Smooth muscle cell of the brain vasculature (primary cell): ENCODE measurements at places on chromosomes 13 and 19.

DNA sequence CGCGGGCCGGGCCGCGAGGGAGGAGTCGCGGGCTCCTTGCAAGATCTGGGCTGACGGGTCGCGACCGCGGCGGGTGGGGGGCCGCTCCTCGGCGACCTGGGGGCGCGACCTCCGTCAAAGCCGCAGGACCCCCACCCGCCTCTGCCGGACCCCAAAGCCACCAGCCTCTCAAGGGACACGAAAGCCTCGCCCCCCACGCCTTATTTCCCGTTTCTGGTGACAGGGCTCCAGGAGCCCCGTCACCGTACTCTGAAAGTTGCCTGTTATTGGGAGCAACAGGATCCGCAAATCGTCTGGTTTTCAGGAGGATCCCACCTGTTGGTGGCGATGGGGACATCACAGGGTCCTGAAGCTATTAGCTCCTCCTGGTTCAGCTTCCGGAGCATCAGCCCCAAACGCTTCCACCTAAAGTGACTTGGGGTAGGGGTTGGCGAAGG is 530 bp downstream of the MAU2 start:
- no peak for DNase-seq

DNA sequence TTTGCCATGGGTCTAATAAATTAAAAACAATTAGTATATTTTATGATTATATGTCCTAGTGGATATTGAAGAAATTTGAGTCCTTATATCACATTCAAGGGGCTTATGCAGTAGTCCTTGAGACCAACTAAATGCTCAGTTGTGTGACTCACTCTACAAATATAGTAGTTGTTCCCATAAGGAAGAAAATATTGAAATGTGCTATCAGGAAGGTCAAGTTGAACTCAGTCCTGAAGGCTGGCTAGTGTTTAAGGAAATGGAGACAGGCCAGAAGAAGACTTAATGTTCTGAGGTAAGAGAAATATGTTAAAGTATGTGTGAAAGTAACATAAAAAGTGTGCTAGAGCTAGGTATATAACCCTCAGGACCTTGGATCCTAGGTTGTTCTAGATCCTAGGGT is 766.1 kb upstream of the GPC6 start:
- no peak for DNase-seq

DNA sequence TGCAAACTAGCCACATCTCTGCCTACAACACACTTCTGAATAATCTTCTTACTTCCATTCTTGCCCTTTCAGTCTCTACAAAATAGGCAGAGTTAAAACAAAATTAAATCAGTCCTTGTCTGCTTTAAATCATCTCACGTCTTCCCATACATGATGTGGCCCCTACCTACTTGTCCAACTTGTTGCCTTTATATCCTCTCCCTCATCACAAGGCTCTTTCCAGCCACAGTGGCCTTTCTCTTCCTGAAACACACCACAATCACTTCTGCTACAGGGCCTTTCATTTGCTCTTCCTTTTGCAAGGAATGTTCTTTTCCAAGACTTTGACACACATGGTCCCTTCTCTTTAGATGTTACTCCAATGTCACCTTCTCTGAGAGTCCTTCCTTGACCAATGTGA is 1.7 kb downstream of the RBM26 start:
- DNase-seq: no peak

- no peak for DNase-seq
These were observed 543.4 kb downstream of the SUCLA2 start for GRCh38 chr13:47457626-47458025.

DNA sequence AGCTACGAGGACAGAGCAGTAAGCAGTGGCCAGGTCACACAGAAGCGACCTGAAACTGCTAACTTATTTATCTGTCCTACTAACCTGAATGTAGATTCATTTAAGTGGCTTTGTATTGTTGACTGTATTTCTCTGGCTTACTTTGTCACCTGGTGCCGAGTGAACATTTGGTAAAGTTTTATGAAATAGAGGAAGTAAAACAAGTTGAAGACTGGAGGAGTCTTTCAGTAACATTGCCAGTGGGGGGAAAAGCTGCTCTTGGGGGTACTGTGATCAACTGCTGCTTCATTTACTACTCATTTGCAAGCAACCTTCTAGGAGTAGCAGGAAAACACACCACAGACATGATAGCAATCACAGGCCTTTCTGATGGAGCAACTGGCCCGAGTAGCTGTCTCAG is 615.0 kb downstream of the FGF9 start:
- no peak for DNase-seq

GRCh38 chr13:44620057-44620456 is 43.9 kb upstream of the TSC22D1 start:
- no peak for DNase-seq

- DNase-seq: no peak
These were observed 11.2 kb upstream of the CHST8 start for GRCh38 chr19:33610588-33610987.

DNA sequence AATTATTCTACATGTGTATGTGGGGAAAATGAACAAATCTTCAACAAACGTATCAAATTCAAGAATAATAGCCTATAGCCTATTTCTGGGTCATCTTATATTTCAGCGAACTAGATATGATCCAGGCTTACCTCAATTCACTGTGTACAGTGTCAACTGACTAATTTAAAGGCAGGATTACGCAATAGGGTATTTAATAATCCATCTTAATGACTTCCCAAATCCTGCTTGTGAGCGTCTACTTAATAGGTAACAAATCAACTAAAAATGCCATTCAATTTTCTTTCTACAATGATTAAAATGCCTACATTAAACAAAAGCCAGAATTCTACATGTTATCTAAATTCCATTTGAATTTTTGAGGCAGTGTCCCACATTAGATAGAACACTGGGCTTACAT is 67.0 kb downstream of the USP12 start:
- DNase-seq: no peak

GRCh38 chr19:2436926-2437325 is 9.5 kb upstream of the TIMM13 start:
- DNase-seq: no peak

DNA sequence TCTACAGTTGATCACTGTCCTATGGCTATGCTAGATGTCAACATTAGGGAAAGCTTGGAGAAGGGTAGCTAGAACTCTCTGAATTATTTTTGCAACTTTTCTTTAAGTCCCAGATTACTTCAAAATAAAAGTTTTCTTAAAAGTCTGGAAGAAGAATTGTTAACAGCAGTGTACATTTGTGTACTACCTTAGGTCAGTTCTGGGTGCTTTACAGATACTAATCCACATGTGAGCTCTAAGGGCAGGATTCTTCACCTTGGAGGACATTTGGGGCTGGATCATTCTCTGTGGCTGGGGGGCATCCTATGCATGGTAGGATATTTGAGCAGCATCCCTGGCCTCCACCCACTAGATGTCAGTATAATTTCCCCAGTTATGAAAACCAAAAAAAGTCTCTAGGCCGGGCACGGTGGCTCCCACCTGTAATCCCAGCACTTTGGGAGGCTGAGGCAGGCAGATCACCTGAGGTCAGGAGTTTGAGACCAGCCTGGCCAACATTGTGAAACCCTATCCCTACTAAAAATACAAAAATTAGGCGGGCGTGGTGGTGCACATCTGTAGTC is 2.8 kb downstream of the BRME1 start:
- DNase-seq: no peak

DNA sequence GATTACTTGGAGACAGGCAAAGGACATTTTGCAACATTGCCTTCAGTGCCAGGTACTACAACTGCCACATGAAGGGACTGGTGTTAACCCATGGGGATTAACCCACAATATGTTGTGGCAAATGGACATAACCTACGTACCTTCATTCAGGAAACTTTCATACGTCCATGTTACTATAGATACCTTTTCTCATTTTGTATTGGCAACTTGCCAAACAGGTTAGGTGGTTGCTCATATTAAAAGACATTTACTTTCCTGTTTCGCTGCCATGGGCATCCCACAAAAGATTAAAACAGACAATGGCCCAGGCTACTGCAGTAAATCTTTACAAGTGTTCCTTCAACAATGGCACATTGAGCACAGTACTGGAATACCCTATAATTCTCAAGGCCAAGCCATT is 925.3 kb downstream of the SLITRK6 start:
- DNase-seq: no peak

GRCh38 chr13:31627097-31627845 is 112.1 kb upstream of the RXFP2 start:
- DNase-seq: no peak

GRCh38 chr13:67645874-67646467 is 415.8 kb upstream of the PCDH9 start:
- DNase-seq: no peak

GRCh38 chr13:85431720-85432119 is 367.5 kb downstream of the SLITRK6 start:
- DNase-seq: no peak

- no peak for DNase-seq
These were observed 5.6 kb upstream of the EEF1AKMT1 start for GRCh38 chr13:20779405-20779804.

- no peak for DNase-seq
These were observed 3.0 kb downstream of the DZIP1 start for GRCh38 chr13:95641291-95642027.

DNA sequence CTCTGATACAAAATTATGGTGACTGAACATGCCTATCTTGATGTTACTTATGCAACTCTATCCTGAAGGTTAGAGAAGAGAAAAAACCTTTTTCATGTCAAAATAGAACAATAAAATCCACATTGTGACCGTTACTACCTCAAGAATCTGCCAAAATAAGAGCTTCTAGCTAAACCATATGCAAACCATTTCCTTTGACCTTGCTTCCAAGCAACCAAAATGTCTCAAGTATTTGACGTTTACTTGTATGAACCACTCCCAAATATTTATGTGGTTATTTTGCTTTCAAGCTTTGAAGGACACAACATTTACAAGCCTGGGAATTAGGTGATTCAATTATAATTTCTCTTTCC is 13.9 kb downstream of the FOXO1 start:
- no peak for DNase-seq

DNA sequence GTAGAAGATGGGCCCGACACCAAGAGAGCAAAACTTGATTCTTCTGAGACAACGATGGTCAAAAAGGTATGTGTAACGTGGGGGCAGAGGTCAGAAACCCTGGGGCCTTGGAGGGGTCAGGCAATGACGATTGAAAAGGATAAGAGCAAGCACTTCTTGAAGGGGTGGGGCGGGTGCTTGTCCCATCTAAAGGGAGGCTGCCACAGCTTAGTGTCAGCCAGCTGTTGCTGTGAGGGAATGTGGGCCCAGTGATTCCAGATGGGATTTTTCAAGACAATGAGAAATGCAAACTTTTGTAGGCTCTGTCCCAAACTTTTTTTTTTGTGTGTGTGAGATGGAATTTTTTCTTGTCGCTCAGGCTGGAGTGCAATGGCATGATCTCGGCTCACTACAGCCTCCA is 24.5 kb downstream of the SAE1 start:
- no peak for DNase-seq

DNA sequence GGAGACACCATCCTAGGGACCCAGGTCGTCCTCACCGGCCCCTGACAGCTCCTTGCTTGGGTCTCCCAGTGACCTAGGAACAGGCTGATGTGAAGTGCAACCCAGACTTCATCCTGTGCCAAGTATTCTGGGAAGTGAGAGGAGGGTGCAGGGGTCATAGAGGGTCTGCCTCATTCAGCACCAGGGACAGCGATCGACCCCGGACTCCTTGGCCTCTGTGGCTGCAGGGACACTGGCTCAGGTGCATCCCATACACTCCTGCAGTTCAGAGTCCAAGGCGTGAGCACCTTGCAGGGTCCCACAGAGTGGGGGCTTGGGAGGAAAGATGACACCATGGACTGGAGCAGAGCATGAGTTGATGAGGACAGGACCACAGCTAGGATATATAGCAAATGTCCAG is 10.0 kb upstream of the OR10H2 start:
- DNase-seq: no peak

DNA sequence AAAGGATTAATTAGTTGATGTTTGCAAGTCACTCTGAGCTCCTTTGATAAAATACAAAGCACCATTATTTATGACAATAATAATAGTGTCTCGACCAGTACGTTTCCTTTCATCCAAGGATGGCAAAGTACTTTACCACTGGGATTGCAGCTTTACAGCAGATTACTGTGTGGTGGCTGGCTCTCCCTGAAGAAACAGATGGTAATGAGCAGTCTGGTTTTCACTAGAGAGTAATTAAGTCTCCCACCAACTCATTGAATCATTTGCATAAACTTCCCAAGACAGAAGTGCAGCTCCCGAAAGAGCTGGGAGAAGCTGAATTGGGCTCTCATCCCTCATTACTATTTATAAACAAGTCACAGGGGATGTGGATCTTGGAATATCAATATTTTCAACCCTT is 48.7 kb downstream of the KLF5 start:
- no peak for DNase-seq

GRCh38 chr13:101747039-101747438 is 294.6 kb downstream of the ITGBL1 start:
- DNase-seq: no peak

DNA sequence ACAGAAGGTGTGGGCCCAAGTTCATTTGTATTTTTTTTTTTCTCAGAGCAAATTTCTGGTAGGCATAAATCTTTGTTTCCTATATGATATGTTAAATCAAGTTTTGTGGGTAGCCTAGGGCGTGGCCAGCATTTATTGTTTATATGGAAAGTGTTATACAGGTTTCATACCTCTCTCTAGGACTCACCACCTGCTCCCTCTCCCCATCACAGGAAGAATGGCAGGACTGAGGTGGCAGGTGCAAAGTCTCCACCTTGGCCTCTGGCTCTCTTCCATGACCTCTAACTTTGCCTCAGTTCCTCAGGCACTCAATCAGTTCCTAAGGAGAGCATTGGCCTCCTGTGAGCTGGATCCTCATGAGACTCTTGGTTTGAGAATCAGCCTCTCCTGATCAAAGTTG is 172.3 kb upstream of the TSC22D1 start:
- DNase-seq: no peak

- DNase-seq: no peak
These were observed 19.2 kb downstream of the CKM start for GRCh38 chr19:45303269-45304060.

GRCh38 chr13:40588101-40588500 is 78.3 kb downstream of the FOXO1 start:
- no peak for DNase-seq

DNA sequence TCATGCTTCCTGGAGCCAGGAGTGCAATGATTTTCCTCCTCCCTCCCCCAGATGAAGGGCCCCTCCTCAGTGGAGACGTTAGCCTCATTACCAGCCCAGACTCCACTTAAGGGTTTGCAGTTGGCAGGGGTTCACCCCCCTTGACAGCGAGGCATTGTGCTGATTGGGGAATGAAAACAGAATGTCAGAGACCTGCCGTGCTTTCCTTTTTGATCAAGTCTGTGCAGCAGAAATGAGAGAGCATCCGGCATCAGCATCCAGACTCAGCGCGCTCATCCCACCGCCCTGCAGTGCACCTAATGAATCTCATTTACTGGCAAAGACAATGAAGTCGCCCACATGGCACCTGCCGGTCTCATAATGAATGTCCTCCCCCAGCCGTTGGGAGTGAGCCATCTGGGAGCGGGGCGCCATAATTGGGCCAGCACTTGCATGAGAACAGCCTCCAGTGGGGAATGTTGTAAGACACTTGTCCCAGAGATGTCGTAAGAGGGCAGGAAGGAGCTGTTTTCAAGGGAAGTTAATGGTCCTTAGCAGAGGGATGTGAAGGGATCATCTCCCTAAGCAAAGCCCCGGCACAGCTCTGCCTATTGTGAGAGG is 98.3 kb upstream of the UQCRFS1 start:
- DNase-seq: no peak

- no peak for DNase-seq
These were observed 7.0 kb downstream of the PRSS57 start for GRCh38 chr19:688214-688613.

GRCh38 chr13:111153977-111154332 is 38.8 kb downstream of the ARHGEF7 start:
- no peak for DNase-seq
